ENCODE measurements at places on chromosomes 2 and 18.
A peak's percentile ranks its signal among the peaks of the same experiment; 100 is the strongest.

- DNase-seq: peak; percentile 83
Measured at GRCh38 chr18:34352385-34353163, 127.9 kb upstream of the NOL4 start.

- no peak for DNase-seq
Measured at GRCh38 chr2:196079052-196079451, 10.4 kb upstream of the DNAH7 start.

- no peak for DNase-seq
Measured at GRCh38 chr18:61743775-61744531, 148.9 kb downstream of the RNF152 start.

- DNase-seq: no peak
Measured at GRCh38 chr2:8520791-8521344, 161.0 kb upstream of the ID2 start.

DNA sequence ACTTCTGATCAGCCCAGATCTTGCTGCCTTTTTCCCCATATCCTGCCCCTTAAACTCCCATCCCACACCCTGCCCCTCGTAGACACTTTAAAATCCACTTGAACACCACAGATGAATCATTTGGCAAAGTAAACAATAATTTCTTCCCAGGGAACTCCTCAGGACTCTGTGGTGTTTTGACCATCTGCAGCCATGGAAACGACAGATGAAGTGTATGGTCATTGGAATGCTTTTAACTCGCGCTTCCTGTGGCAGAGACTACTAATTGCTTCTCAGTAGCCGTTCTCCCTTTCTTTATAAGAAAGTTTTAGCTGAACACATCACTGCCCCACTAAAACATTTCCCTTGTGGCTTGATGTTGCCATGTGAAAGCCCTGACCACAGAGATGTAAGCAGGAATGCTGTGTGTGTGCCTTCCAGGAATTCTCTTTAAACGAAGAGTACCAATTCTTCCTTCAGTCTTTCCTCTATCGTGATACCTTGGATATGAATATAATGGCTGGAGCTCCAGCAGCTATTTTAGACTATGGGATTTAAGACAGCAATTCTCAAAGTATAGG lies 92.7 kb upstream of the PARD3B start:
- no peak for DNase-seq

GRCh38 chr2:165872101-165872791 lies 78.2 kb upstream of the GALNT3 start:
- DNase-seq: no peak

DNA sequence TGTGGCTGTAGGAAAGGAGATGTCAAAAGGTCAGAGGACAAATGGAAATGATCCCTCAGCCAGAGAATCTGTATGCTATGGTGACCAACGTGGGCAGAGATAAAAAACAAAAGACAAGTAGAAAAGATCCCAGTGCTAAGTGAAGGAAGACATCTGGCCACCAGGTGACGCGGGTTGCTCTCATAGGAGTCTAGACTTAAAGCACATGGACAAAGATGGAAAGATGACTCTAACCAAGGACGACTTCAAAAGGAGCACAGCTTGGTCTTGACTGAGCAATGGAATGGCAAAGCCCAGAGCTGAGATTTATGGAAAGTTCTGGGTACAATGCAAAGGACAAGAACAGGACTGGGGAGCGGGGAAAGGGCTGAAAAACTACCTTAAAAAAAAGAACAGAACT lies 96.8 kb downstream of the CLIP4 start:
- DNase-seq: no peak

DNA sequence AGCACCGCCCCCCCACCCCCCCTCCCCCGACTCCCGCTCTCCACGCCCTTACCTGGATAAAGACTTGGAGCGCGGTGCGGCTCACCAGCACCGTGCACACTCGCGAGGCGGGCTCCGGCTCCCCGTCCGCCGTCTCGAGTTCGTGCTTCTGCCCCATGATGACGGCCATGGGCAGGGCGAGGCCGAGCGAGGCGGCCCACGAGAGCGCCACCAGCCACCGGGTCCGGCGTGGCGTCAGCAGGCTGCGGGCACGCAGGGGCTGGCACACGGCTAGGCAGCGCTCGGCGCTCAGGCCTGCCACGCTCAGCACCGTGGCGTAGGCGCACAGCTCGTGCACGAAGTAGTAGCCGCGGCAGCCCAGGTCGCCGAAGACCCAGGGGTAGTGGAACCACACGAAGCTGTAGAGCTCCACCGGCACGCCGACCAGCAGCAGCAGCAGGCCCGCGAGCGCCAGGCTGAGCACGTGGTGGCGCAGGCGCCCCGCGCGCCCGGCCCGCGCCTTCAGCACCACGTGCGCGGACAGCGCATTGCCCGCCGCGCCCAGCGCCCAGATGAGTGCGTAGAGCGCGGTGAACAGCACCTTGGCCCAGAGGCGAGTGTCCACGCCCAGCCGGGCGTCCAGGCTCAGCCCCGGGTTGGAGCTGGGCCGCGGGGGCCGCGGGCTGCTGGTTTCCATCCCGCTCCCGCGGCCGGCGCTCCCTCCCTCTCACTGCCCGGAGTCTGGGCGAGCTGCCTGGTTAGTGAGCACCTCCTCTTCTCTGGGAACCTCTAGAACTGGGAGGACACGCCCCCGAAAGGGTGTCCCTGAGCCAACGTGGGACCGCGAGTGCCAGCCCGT lies at the start of gene NTSR2:
TSS of gene NTSR2 (minus strand) at position 742 of the 838 bp plus-strand sequence. CDS start at position 676, 66 bp downstream.
- DNase-seq: no peak

GRCh38 chr2:130799295-130799694 lies 37.4 kb upstream of the ARHGEF4 start:
- no peak for DNase-seq

DNA sequence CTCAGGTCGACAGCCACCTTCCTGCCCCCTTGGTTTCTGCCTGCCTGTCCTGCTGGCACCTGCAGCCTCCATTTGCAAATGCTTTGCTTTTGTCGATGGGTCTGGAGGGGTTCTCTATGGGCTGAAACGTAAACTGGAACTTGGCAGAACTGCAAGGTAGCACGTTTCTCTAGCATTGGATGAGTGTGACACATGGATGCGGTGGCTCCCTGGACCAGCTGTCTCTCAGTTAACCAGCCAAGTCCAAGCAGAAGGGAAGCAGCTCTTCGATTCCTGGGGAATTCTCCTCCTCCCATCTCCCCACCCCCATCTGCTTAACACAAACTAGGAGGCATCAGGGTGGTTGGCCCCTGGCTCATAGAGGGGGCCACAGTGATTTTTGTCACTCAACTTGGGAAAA lies 57.3 kb downstream of the ITGB1BP1 start:
- DNase-seq: no peak

- DNase-seq: no peak
Measured at GRCh38 chr2:16189836-16190160, 249.4 kb downstream of the MYCN start.

DNA sequence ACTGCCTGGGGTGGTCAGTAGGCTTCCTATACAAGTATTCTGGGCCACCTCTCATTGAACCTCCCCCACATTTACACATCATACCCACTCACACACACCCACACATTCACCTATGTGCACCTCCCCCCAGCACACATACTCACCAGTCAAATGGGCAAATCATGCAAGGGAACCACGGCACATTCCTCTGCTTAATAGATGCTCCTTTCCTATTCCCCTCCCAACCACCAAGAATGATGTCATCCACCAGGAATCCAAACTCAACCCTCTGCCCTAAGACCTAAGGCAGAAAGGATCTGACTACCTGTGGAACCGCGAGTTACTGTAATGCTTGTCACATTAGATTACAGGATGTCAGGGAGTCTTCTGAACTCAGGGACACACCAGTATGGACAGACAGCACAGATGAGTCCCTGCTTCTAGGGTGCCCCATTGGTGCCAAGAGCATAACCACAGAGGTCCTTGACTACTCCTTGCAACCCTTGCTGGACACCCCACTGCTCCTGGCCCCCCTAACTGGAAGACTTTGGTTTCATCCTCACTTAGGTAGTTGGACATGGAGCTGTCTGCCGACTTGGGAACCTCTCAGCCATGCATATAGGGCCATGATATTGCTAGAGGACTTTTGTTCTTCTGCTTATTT lies 21.5 kb upstream of the CAB39 start:
- no peak for DNase-seq

GRCh38 chr2:214005337-214005736 lies 405.5 kb upstream of the VWC2L start:
- DNase-seq: no peak

- no peak for DNase-seq
Measured at GRCh38 chr2:12318427-12319057, 398.2 kb upstream of the TRIB2 start.

DNA sequence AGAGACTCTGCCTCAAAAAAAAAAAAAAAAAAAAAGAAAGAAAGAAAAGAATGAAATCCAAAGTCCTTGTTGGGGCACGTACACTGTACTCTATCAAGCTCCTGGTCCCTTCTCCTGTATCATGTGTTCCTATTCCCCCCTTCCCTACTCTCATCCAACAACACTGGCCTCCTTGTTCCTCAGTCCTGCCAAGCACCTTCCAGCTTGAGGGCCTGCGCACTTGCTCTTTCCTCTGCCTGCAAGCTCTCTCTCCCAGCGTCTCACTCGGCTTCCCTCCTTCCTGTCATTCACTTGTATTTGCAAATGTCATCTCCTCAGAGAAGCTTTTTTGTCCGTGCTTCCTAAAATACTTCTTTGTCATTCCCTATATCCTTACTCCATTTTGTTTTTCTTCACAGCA lies 10.8 kb upstream of the KIF3C start:
- DNase-seq: no peak

GRCh38 chr2:185316383-185316782 lies 422.2 kb upstream of the FSIP2 start:
- DNase-seq: no peak

DNA sequence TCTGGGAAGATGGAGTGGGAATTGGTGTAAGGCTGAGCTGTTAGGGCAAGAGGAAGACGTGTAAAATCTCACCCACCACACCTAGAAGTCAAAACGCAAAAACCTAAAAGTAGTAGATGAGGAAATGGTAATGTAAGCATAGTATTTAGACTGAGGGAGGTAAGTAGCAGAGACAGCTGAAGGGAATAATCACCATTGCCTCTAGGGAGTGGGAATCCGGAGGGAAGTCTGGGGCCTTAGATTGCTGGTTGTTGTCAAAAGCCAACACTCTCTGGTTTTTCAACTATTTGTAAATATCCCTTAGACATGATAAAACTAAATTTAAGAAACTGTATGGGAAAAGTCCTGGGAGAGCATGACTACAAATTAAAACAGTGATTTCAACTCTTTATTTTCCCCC lies 28.7 kb upstream of the MYCN start:
- no peak for DNase-seq

DNA sequence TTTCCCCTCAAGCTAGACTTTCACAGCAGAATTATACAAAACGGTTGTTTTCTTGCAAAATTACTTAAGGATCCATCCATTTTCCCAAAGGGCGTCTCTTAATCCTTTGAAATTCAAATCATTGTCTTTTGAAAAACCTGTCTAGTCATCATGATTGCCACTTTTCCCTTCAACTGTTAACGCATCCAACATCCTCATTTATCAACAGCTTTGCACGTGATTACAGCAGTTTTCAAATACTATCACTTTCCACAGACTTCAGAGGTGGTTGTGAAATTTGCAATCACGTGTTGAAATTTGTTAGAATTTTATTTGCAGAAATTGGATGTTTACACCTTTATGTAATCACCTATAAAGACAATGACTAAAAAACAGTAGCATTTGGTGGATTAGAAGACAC lies 304.4 kb upstream of the SLC39A10 start:
- DNase-seq: no peak

- no peak for DNase-seq
Measured at GRCh38 chr2:131042148-131042775, 51.0 kb downstream of the FAM168B start.

- DNase-seq: no peak
Measured at GRCh38 chr2:185202945-185203528, 535.6 kb upstream of the FSIP2 start.

DNA sequence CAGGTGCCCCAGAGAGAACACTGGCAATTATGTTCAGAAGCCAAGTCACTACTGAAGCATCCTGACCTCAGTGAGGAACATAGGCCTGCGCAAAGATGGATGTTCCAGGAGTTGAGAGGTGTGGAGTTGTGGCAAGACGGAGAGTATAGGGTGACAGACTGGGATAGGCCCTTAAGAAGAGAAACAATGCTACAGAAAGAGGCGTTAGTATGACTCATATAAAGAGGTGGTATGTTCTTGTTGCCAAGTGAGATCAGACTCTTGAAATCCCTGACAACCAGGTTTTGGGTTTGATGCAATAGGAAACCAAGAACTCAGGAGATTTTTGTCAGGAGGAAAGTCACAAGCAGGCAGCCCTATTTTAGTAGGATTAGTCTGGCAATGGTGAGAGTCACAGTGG lies 185.6 kb downstream of the RIT2 start:
- DNase-seq: peak; percentile 11

DNA sequence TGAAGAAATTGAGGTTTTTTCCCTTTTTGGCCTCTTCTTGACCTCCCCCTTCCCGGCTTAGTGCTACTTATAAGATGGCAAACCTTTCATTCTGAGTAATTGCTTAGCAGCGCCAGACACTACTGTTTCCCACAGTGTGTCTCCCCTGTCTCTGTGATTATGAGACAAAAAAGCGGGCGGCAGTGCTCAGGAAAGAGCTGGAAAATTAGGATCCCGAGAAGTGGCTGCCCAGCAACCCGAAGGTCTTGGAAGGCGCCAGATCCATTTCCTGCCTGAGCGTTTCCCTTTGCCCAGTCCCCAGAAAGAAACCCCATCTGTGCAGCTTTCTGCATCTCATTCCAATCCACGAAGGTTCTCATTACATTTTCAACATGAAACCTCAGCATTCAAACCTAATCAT lies 191.9 kb upstream of the APCDD1 start:
- no peak for DNase-seq

DNA sequence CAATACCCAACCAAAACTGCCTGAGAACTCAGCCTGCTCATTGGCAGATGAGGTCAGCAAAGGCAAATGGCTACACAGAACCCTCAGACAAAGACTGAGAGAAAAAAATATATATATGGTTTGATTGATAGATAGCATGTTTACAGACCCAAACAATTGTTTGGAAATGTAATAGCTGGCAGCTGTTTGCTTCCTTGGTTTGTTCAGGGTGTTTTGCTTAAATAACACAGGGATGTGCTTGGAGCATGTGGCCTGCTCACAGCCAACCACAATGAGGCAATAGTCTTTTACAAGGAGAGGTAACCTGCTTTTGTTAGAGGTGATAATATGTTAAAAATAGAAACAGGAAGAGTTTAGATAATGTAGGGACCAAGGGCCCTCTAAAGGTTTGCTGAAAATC lies 84.5 kb downstream of the PDK1 start:
- DNase-seq: peak; percentile 46

GRCh38 chr2:2869553-2869952 lies 508.1 kb downstream of the EIPR1 start:
- DNase-seq: no peak

- no peak for DNase-seq
Measured at GRCh38 chr18:34942975-34943374, 98.2 kb upstream of the MAPRE2 start.

- DNase-seq: no peak
Measured at GRCh38 chr2:136242687-136243277, 124.8 kb upstream of the CXCR4 start.

DNA sequence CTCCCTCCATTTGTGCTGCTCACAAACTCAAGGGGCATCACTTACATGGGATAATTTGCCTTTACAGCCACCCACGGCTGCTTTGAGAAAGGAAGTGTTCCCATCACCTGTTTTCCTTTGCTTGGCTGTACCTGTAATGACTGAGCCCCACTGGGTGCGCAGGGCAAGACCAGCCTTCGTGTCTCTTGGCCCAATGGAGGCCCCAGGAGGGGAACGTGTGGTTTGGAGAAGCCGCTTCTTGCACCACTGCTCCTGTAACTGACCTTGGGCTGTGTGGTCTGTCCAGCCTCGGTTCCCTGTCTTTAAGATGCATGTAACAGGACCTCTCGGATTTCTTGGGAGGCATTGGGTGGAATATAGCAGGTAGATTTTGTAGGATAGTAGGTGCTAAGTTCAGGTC lies 41.1 kb downstream of the LDLRAD4 start:
- DNase-seq: no peak

Data from NCI-H2029 (cell line).